ENCODE measurements at places on chromosomes 5 and 9.

DNA sequence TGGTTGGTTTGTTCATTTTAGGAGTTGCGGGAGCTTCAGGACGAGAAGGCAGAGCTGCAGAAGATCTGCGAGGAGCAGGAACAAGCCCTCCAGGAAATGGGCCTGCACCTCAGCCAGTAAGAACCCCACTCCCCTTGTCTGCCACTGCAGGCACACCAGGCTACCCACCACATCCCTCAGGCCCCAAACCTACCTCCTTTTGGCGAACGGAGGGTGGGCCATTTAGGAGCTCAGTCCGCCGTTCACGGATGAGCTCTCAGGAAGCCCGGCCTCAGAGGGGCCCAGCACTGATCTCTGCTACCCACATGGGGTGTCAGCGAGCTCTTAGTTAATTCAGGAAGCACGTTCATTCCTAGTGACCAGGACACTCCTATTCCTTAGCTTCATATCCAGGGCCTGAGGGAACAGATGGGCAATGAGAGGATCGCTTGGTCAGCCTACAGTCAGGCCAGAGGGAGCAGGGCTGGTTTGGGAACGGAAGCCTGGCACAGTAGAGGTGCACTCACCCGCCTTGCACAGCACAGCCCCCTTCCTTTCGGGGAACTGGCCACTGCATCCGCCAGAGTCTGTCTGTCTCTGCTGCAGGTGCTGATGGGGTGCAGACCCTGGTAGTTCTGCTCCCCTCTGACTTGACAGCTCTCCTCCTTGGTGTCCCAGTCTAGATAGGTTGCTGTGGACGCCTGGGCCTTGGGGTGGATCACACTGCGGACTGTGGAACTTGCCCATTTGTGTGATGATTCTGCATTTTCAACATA lies 21.4 kb downstream of the HNRNPH1 start:
- DNase-seq: no peak

DNA sequence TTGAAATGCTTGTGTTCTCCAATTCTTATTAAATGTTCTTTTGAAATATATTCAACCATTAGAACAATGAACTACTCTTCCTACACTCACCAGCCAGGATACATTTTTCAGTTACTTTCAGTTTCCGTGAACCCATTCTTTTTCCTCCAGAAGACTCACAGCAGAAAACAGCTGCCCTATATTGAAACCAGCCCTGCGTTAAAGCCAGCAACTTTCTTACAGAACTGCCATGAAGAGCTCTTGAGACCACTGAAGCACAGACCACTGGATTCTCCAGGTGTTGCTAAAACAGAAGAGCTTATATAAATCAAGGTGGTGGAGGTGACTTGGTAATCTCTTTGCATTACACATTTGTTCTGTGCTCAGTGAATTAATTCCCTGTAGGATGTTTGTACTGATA lies 365.9 kb upstream of the C9orf72 start:
- no peak for DNase-seq

- DNase-seq: no peak
Observed at GRCh38 chr5:137567226-137567625, 68.1 kb upstream of the SPOCK1 start.

- DNase-seq: no peak
Observed at GRCh38 chr9:20030671-20031070, 241.8 kb upstream of the SLC24A2 start.

- DNase-seq: no peak
Observed at GRCh38 chr5:120072068-120072761, 391.9 kb upstream of the PRR16 start.

GRCh38 chr5:91928754-91929521 lies 545.8 kb upstream of the ARRDC3 start:
- DNase-seq: peak; percentile 14

- DNase-seq: peak; percentile 66
Observed at GRCh38 chr9:87275047-87275725, 222.5 kb upstream of the DAPK1 start.

- DNase-seq: peak; percentile 18
Observed at GRCh38 chr5:133754575-133755169, 142.3 kb upstream of the FSTL4 start.

DNA sequence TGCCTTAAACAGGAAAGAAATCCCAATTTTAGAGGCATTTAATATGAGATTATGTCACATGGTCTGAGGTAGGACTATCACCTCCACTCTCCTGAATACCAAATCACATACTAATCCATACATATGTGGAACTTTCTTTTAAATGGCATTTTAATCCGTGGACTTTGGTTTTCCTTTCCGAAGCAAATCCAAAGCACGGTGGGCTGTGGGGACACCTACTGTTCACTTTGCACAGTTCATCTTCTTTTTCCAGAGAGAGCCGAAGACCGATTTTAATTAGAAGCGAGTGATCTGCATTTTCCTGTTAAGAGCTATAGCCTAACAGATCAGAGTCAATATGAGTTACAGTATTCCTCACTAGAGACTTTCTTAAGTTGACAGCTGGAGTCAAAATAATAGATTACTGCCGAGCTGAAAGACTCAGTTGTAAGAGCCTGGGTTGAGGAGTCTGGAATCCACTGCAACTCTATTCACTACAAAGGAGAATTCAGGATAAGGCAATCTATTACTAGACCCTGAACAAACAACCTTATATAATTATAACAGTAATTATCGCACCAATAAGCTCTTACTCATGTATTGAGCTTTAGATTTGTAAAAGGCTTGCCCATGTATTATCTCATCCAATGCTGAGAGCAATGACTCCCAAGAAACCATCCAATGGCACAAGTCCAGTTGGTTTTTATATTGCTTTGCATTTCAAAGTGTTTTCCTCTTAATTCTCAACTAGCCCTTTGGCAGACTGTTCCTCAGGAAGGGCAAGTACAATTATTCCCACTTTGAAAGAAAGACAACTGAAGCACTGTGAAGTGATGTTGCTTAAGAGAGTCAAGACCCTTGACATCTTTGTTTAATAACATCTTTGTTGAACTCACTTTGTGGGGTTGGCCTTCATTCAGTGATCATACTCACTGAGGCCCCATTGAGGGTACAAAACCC lies 144.7 kb downstream of the TRPM6 start:
- peak; percentile 28 for DNase-seq

GRCh38 chr5:25619273-25619672 lies 974.5 kb upstream of the CDH10 start:
- DNase-seq: no peak

GRCh38 chr5:63154476-63155309 lies 576.1 kb downstream of the LRRC70 start:
- no peak for DNase-seq

- DNase-seq: no peak
Observed at GRCh38 chr5:105563842-105564241, 2001.3 kb upstream of the NUDT12 start.

- DNase-seq: peak; percentile 13
Observed at GRCh38 chr5:133081703-133082102, 29.9 kb downstream of the HSPA4 start.

DNA sequence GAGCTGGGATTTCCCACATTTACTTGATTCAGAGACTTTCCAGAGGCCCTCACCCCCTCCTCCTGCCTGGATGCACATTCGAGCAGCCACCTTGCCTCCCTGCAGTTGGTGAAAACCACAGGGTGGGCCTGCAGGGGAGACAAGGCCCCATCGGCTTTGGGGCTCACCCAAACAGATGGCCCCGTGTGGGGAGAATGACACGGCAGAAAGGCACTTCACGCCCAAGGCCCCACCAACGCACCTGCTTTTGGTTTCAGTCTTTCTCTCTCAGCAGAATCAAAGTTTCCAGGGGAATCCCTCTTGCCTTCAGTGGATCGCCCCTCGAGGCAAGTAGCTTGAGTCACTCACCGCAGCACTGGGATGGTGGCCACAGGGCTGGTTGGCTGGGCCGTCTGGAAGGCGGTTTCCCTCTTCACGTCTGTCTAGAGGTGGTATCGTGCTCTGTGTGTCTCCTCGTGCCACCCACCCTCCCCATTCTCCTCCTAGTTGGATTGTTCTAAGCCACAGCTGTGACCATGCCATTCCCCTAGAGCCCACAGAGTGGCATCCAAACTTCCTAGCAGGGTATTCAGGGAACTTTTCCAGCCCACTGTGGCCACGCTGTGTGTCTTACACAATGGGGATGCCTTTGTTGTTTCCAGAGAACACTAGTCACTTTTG lies 31.8 kb downstream of the SEC61B start:
- DNase-seq: no peak

DNA sequence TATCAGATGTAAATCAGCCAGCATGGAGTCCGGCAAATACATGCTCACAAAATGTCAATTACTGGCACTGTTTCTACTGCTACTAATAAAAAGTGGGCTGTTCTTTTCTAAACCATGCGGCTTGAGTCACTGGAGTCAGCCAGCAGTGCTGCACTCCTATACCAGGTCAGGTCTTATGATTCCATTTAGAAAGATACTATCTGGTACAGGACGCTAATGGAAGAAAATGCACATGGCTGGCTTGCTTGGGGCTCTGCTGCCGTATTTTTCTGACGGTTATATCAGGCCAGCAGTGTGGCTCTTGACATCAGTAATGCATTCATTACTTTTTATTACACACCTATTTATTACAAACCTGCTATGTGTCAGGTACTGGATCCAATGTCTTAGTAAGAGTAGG lies 74.3 kb downstream of the NDFIP1 start:
- no peak for DNase-seq

GRCh38 chr5:173793648-173794548 lies 94.3 kb upstream of the CPEB4 start:
- no peak for DNase-seq

- DNase-seq: no peak
Observed at GRCh38 chr5:107885601-107886000, 214.9 kb upstream of the EFNA5 start.

DNA sequence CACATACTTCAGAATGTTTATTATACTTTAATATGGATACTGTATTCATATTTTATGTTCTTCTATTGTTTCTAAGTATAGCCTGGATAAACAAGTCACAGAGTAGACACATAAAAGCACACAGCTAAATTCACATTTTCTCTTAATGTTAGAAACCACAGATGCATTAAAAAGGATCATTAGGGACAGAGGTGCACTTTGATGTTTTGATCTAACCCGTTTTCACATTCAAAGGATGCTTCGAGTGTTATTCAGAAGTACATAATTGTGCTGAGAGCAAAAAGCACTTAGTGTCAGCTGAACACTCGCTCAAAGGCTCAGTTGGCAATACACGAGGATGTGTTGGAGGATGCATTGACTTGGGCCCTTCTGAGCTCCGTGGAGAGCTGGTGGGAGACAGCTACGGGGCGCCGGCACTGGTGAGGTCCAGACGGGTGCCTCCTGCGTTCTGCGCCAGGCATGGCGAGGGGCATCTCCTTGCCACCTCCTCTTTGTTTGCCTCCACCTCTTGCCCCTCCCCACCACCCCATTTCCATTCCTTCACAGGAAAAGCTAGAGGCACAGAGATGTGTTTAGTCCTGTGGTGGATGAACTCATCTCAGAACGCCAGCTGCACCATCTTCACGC lies 35.5 kb downstream of the MED10 start:
- DNase-seq: no peak

DNA sequence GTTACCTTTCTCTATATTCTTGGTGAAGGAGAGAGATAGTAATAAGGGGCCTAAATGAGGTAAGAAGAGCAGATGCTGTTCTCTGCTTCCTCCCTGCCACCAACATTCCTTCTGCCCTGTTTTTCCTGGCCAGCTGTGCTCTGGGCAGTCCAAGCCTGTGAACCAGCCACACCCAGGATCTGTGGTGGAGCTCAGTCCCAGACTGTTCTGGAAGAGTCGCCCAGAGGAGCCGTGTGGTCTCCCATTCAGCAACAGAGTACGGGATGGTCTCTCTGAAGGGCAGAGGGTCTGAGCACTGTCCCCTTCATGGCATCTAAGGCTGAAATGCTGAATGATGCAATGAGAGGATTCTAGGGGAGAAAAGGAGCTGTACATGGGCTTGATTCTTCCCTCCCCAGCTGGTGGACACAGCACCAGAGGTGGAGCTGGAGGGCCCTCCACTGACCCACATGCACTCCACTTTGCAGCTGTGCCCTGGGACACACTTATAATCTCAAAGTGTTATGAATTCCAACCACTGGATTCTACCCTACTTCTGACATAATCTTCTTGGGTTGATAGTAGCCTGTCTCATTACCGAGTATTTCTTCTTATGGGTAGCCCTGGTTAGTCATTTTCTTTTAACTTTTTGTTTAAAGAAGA lies 70.8 kb upstream of the RPS23 start:
- no peak for DNase-seq

DNA sequence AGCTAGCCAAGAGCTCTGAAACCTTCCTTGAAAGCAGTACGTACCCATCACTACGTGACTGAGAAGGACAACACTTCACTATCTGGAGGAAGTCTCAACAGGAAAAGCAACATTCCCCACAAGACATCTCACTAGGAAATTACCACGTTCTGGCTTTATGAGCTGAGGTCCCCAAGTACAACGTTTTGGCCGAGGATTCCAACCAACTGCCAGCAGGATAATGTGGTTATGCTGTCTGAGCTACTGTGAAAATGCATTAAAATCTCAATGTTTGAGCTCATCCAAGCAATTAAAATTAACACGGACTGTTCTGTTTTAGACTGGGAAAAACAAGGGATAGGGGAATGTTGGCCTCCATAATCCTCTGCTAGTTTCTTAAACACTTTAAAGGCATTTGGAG lies 16.4 kb downstream of the MED27 start:
- no peak for DNase-seq

DNA sequence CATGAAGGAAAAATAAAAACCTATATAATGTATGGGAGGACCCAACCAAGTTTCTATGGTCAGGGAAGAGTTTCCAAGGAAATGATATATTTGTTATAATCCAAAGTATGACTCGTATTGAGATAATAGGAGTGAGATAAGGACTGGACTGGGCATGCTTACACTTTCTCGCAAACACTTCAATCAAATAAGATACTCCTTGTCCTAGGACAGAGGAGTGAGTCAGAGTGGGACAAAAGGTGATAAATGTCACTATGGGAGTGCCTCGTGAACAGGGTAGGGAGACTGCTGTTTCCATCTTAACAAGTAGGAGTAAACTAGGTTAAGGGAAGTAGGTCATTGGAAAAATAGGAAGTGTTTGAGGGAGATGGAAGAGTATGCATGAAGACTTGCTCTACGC lies 47.2 kb downstream of the MACIR start:
- no peak for DNase-seq

GRCh38 chr9:100084128-100084453 lies 14.7 kb downstream of the ERP44 start:
- DNase-seq: no peak

DNA sequence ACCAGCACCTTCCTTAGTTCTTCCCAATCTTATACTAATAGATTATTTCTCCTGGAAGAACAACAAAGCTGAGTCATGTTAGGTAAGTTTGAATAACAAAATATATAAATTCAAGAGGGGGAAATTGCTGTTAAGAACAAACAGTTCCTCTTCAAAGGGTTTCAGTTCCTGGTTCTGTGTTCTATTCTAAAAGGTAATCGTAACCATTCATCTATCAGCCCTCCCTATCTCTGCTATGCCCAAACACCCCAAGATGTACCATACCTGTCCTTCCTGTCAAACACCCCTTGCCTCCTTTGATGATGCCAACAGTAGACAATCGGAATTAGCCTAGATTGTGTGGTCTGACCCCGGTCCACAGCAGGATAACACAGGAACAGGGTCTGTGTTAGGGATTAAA lies 4.2 kb upstream of the RNF180 start:
- DNase-seq: no peak

All from fibroblast of skin of right quadriceps (primary cell).